ENCODE measurements at places on chromosomes 12 and 14.

DNA sequence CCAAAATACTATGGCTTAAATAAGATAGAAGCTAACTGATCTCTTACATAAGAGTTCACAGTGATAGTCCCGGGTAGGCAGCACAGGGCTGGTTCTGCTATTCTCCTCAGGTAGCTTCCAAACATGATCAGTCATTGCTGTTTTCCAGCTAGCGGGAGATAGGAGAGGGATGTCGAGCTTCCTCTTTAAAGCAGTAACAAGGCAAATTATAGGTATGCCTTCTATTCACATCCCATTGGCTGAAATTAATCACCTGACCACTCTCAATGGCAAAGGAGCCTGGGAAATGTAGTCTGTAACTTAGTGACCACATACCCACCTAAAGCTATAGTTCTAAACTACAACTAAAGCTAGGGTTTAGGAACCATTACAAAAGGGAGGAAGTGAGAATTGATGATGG, 34.5 kb upstream of the VRK1 start:
- no peak for DNase-seq

DNA sequence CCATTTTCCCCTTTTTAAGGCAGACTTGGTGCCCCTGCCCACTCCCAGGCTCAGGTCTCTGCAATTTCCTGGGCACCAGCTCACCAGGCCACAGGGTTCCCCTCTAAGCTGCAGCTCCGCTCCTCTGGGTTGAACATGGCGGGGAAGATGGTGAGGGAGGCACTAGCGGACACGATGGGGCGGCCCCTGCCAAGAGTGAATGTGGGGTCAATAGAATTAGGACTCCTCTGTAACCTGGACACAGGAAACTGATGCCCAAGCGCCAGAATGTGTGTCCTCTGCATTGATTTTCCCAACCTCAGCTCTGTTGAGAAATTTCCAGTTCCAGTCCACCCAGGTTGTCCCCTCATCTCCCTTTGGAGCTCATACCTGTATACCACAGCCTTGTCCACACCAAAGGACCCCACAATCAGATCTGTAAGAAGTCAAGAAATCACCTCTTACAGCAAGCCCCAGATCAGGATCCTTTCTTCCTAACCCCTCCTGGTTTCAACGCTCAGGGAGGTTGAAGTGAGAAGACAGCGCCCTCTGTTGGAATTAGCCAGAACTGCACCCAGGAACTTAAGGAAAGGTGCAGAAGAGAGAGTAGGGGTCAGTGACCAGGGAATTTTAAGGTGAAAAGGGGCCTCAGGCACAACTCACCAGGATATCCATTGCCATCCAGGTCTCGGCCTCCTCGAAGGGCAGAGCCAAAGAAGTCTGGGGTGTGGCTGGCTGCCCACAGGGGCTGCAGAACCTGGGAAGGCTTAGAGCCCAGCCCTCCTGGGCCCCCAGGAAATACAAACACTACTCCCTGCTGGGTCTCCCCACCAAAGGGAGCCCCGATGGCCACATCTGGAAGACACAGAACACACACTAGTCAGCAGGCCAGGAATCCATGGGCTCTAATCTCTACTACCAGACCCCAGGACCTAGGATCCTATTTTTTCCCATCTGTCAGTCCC, 14.7 kb downstream of the ITGA5 start:
- peak; percentile 71 for DNase-seq

DNA sequence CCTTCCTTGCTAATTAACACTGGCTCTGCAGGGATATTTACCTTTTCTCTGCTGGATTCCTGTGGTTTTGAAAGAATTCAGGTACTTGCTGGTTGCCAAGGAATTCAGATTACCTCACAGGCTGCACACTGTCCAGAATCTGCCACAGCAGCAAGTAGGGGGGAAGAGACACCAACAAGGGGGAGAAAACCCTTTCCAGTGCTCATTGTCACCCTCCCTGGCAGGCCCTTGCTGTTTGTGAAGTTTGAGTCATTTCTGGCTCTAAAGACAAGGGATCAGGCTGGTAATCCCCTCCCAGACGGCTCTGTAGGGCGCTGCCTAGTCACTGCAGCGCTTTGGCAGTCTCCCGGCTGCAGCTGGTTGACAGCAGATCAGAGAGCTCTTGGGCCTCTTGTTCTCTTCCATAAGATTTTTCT, 50.8 kb downstream of the TTLL5 start:
- no peak for DNase-seq

DNA sequence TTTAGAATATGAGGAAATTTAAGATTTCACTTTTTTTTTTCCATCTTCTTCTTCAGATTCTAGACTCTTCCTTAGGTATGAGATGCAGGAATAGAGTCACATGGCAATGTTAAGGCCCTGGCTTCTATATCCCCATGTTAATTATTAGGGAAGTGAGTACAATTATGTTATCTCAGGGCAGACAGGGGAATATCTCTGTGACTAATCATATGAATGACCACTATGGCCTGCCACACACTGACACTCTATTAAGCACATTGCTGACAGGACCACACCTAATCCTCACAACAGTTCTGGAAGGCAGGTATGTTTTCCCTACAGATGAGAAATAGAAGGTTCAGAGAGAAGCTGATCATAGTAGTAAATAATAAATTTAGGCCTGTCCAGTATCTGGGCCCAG, 69.4 kb upstream of the PTPRQ start:
- DNase-seq, result no peak

DNA sequence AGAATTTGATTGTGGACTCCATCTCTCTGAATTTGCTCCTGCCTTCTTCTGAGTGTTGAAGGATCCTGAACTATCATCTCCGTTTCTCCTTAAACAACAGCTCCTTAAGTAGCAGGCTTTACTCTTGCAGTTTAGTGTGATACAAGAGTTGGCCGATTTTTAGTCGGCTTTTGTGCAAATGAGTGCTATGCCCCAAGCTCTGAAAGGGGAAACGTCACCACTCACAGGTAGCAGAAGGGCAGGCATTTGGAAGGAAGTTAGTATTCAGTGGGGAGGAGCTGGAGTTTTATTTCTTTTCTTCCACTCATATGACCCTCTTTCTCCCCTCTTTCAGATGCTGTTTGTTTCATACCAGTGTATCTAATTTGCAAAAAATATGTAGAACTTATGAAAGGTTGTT, 36.5 kb upstream of the LRRC10 start:
- DNase-seq, result no peak

DNA sequence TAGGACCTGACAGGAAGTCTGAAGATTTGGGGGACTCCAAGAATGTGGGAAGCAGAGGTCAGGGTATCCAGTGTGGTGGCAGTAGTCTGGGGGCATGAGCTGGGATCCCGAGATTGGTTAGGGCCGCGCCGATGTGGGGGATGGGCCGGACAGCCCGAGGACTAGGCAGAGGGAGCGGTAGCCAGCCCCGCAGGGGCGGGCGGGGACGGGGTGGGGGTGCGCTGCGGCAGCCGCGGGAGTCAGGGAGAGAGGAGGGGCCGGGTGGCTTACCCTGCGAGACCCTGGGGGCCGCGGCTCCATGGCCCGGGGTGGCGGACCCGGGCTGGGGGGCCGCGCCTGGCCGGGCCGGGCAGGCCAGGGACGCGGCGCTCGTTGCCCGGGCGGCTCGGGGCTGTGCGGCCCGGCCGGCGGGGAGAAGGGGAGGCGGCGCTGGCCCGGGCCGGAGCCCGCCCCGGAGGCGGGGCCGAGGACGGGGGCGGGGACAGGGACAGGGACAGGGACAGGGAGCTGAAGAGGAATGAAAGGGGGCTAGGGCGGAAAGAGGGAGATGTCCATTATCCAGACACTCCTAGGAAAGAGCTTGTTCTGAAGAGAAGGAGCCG, 5.6 kb downstream of the ZNF385A start:
- DNase-seq, result no peak

- DNase-seq, result no peak
Measured at GRCh38 chr14:58280954-58281787, 17.2 kb upstream of the ARID4A start.

DNA sequence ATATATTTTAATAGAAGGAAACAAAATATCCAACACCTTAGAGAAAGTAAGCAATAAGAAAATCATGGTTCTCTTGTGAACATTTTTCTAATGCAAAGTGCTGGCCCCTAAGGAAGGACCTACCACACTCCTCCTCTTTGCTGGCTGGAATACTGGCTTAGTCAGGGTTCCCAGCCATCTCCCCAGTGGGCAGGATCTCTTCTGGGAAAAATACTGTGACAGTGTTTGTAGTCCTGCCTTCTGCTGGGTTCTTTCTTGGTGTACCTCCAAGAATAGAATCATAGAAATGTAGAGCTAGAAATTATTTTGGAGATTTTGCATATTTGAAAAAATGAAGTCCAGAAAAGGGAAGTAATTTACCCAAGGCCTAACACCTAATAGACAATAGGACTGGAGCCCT, 31.9 kb downstream of the KCNMB4 start:
- DNase-seq, result no peak

DNA sequence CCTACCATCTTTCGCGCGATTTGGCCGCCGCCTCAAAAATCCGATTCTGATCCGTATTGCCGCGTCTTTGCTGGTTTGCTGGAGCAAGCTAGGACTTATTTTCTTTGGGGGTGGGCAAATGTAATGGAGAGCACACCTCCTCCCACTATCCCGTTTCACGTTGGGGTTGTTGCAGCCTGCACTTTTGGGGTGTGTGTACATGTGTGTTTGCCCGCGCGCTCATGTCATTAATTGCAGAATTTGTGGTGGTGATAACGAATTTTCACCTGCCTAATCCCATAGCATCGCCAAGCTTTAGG, 657 bp downstream of the METAP2 start:
- DNase-seq, result no peak

DNA sequence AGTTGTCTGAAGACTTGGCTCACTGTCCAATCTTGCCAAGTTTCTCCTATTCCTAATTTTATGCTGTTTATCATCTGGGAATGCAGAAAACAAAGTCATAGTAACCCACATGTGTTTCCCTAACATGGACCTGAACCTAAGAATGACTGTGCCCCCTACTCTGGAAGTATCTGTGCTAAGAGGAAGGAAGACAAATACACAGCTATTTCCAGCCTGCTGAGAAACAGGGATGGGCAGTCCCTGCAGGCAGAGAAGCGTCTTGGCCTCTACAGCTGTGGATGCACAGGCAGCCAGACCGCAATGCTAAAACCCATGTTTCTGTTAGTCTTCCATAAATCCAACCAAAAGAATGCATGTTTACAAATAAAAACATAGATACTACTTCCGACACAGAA, 56.2 kb downstream of the DUSP16 start:
- no peak for DNase-seq

DNA sequence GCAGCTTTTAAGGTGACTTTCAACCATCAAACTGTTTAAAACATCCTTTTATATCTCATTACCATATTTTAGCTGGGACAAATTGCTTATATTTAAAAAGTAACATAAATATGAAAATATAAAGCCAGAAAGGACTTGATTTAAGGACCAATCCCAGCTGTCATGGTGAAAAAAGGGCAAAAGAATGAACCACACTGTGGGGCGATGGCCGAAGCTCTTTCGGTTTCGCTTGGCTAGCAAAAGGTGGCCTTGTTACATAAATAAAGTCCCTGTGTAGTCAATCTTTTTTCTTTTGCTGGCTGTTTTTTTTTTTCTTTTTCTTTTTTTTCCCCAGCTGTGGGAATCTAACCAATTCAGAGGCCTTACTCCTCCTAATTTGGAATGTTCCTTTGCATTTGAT, 50.9 kb downstream of the FBXO33 start:
- DNase-seq, result no peak

GRCh38 chr12:81450920-81451739, 308.0 kb downstream of the PPFIA2 start:
- DNase-seq, result no peak

Data from stimulated activated CD4-positive, alpha-beta T cell treated with anti-CD3 and anti-CD28 coated beads, Interleukin-15, amount 100 ng/mL, for 24 hours (primary cell).